CD4-positive, alpha-beta T cell treated with Interleukin-2 at 100 ng/mL for 4 hours (primary cell): ENCODE measurements at places on chromosomes 11 and 22.

- no peak for DNase-seq
Observed at GRCh38 chr11:131745405-131745804, 375.0 kb downstream of the NTM start.

GRCh38 chr11:75557666-75558494 is 4.2 kb upstream of the SERPINH1 start:
- no peak for DNase-seq

DNA sequence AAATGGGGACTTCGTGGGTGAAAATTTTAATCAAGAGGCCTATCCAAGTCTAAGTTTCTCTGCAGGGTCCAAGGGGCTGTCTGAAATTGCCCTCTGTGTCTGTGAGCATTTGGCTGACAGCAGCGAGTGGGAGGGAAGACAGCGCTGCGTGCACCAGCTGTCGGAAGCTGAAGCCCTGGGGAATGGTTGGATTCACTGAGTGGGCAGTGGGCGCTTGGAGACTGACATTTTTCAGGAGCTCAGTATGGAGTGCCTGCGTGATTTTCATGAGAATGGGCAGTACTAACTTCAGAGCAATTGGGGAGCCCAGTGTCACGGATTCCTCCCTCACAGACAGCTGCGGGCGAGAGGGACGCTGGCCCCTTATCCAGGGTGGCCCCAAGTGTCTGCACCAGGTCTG is 388.8 kb upstream of the B3GAT1 start:
- DNase-seq: no peak

DNA sequence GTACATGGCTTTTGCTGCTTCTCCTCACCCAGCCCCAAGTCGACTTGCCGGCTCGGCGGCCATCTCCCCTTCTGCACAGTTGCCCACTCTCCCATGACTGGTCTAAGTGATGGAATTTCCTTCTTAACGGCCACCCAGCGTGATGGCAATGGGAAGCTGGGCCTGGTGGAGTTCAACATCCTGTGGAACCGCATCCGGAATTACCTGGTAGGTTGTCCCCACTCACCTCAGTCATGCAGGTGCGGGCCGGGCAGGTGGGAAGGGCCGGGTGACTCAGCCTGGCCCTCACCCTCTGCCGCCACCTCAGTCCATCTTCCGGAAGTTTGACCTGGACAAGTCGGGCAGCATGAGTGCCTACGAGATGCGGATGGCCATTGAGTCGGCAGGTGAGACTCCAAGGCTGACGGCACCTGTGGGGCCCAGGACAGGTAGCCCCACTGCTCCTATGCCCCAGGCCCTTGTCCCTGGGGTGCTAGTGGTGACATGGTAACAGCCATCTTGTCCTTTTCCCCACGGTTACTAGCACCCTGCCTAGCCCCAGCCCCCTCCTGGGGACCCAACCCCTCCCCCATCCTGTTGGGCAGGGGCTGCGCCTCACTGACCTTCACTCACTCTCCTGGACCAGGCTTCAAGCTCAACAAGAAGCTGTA is 28.1 kb downstream of the CAPN1 start:
- no peak for DNase-seq

DNA sequence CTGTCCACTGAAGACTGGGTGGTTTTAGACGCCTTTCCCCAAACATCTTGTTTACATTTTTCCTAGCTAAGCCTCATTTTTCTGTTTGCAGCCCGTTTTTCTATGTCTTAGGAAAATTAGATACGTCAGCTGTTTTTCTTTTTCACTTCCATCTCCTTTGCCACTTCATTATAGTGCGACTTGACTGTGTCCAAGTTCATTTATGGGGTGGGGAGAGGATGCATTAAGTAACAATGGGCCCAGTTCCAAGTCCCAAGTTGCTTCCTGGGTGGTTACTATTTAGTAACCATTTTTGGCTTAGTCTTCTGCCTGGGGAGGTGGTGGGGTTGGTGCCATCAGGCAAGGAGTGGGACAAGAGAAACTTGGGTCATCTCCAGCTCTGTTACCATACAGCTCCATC is 83.0 kb downstream of the TRAF6 start:
- no peak for DNase-seq

DNA sequence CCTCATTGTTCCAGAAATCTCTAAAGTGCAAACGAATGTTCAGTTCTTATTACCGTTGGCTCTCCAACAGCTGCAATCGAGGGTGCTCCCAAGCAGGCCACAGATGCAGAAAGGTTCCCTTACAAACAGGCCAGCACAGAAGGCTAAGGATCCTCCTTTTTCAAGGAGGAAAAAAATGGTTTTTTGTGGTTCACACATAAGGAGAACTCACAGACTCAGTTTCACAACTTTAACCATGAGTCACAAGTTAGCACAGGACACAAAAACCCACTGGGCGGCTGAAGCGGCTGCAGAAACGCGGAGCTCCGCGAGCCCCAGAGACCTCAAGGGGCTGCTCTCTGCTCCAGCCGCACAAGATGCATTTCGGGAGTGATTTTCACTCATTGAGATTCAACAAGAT is 98.2 kb upstream of the PRR5 start:
- DNase-seq: no peak
